ENCODE measurements at places on chromosomes 6 and 20. TPM values are rescaled to one million over a fixed set of nuclear protein-coding genes. Genes with fewer than 3 reads are reported as not detected.

Gene COL9A3
- polyA plus RNA-seq = 76.1 TPM

Gene OR2H1
- 0.33 TPM for polyA plus RNA-seq

Gene FILIP1
- 2.6 TPM for polyA plus RNA-seq

Gene AGER
- 15.2 TPM for polyA plus RNA-seq

Gene CPNE5
- 88.4 TPM for polyA plus RNA-seq

Gene IRF4
- polyA plus RNA-seq = 0.11 TPM
